Neuronal stem cell (in vitro differentiated cells): ENCODE measurements at places on chromosomes 2 and 18.

DNA sequence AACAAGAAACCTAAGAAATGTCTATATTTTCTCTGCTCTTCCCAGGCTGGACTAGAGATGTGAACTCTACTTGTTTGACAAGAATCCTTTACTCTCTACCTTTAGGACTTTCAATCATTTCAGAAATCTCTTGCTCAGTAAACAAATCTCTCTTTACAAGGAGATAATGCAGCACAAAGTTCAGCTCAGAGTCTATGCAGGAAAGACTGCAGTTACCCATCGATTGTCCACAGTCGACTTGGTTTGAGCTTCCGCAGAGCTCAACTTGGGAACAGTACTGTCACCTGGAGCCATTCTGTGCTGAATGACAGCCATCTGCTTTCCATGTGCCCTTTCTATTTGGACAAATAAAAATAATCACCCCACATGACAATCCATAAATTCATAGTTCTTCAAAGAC, 259.7 kb upstream of the STON1 start:
- no peak for DNase-seq

DNA sequence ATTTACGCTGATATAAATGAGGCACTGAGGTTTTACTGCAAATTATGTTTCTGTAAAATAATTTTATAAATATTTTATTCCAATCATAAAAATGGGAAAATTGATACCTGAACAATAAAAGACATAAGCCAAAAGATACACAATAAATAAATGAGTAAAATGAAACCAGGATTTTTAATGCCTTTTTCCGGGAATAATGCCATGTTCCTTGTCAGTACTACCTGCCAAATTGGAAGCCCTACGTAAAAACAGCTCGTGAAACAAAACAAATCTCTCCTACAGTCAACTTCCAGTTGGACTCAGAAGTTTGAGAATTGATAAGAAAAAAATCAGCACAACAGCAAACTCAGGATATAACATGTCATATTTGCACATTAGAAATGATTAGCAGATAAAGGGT, 18.0 kb downstream of the GALNT3 start:
- no peak for DNase-seq

- no peak for DNase-seq
These were observed 1223.1 kb upstream of the ZEB2 start for GRCh38 chr2:145743011-145743410.

- DNase-seq: no peak
These were observed 1.2 kb upstream of the GPR39 start for GRCh38 chr2:132415256-132415914.

- peak; percentile 31 for DNase-seq
These were observed 3.9 kb upstream of the DLX1 start for GRCh38 chr2:172081221-172082022.

DNA sequence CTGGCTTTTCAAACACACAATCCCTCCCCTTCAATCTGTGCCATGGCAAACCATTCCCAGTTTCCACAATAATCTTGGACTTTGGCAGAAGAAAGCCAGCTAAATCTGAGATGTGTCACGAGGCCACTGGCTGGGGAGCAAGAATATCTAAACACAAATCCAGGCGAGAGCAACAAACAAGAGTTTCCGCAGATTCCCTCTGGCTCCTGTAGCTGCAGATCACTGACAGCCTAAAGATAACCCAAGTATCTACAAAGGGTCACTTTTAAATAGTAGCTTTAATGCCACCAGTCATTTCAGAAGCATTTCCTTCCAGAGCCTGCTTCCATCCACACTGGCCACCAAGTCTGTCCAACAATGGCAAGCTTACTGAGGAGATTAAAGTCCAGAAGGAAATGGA, 86.9 kb downstream of the ACVR1 start:
- no peak for DNase-seq

- DNase-seq: no peak
These were observed 76.9 kb downstream of the ACTR3 start for GRCh38 chr2:113966832-113967231.

GRCh38 chr2:172986040-172986439, 89.6 kb upstream of the MAP3K20 start:
- no peak for DNase-seq

- DNase-seq: no peak
These were observed 60.4 kb downstream of the ABCB11 start for GRCh38 chr2:168970711-168971233.

- no peak for DNase-seq
These were observed 223.7 kb downstream of the DCDC2C start for GRCh38 chr2:3927031-3927430.

- DNase-seq: no peak
These were observed 60.7 kb downstream of the CXCR4 start for GRCh38 chr2:136057023-136057801.

DNA sequence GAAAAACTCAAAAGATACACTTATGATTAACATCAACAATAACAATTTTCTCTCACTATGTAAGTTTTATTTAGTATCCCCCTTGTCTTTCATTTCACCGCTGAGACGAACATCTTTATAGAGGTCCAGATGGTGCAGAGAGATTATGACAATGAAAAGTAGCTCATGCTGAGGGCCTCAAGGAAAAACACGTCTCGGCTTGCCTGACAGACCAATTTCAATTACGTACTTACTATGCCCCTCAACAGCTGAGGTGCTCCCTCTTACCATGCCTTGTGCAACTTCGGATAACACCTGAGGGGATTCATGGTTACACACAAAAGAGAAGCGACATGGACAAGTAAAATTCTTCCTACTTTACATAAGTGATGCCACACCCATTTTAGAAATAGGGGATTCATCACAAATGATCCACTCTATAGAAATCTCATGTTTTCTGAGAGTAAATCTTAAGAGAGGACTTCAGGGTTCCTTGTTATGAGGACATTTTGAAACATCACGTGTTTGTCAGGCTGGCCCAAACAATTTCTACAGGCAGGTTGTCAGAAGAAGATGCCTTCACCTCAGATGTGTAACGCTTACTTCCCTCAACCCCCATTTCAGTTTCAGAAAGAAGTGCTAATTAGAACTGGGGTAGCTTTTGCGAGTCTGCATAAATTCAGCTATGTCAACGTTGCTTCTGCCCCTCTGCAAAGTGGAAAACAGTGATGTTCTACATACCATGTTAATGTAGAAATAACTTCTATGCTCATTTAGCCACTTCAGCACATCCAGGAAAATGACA, 191.4 kb downstream of the NRXN1 start:
- DNase-seq: no peak

DNA sequence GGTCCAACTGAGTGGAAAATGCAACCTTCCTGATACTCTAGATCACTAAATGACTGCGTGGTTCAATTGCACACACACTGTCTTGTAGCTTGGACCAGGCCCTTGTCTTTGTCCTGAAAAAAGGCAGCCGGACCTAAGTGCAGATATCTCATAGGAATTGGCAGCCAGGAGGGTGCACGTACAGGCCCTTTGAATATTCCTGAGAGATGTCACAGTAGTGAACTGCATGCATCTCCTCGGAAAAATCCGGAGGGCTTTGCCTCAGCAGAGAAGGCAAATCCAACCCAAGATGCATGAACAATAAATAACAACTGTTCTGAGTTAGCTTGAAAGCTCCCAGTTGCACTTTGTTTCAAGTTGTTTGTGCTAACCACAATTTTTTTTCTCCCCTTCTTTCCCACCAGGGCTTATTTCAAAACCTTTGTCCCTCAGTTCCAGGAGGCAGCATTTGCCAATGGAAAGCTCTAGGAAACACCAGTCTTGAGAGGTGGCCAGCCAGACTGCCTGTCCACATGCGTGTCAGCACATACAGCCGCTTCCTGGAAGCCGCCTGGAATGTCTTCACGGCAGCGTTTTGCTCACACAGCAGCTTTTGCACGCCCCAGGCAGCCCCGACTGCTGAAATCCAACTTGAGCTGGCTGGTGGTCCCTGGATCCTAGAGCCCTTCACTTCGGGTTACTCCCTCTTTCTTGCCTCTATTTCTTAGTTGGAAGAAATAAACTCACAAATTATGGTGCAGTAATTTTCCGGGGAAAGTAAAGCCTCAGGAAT, 54.4 kb upstream of the FOSL2 start:
- no peak for DNase-seq

DNA sequence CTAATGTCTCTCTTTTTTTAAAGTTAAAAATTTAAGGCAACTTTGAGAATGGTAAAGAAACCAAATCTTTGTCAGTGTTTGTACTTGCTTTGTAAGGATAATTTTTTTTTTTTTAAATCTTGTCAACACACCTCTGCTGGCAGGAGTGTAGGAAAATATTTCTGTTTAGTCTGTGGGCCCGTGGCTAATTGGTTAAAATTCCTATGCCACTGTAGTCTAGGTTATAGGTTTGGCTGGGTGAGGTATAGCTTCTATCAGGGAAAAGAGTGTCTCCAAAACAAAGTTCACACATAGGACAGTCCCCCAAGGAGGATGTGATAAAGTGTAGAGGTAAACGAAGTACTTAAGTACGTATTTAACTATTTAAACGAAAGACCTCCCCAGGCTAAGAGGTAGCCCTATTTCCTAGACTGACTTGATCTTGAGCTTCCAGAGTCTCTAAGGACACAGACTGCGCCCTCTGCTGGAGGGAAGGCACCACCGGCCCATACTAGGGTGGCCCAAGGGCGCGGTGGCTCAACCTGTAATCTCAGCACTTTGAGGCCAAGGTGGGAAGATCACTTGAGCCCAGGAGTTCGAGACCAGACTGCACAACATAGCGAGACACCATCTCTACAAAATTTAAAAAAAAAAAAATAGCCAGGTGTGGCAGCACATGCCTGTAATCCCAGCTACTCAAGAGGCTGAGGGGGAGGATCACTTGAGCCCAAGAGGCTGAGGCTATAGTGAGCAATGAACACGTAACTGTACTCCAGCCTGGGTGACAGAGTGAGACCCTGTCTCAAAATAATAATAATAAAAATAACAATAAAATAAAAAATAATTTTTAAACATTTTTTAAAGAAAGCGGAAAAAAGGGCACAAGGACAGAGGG, 8.9 kb downstream of the TEX44 start:
- DNase-seq: peak; percentile 77

GRCh38 chr2:36413218-36413617, 57.6 kb downstream of the CRIM1 start:
- no peak for DNase-seq

- no peak for DNase-seq
These were observed 21.0 kb downstream of the HJURP start for GRCh38 chr2:233833345-233833744.

GRCh38 chr2:106195456-106195855, 1.4 kb upstream of the UXS1 start:
- DNase-seq: no peak

- no peak for DNase-seq
These were observed 58.3 kb downstream of the WDR7 start for GRCh38 chr18:56709463-56709862.

GRCh38 chr2:84881581-84882413, 913 bp upstream of the TRABD2A start:
- DNase-seq: peak; percentile 75

DNA sequence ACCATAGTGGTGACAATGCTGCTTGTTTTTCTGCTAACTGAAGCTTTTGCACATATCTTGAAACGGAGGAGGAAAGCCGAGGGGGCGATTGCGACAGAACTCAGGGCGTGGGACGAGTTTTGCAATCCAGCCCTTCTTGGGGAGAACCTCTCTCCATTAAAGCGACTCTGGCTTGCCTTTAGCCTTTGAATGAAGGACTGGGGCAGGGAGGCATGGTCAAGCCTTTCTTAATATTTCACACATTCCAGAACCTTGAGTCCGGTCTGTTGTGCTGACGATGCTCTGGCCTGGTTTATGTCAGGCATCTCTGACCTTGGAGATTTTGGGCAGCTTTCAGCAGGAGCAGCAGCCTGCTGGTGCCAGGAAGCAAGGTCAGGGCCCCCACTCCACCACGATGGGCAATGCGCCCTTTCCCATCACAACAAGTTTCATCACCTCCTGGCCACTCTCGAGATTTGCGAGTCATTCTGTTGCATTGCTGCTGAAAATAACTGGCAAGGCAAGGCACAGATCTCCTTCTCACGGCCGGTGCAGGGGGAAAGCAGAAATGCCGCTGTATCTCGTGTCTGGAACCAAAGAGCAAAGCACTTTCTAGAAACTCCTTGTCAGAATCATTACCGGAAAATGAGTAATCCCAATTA, 10.8 kb downstream of the EMILIN2 start:
- DNase-seq: no peak
